GDM1 (cell line): ENCODE measurements at places on chromosomes 7 and 10.

DNA sequence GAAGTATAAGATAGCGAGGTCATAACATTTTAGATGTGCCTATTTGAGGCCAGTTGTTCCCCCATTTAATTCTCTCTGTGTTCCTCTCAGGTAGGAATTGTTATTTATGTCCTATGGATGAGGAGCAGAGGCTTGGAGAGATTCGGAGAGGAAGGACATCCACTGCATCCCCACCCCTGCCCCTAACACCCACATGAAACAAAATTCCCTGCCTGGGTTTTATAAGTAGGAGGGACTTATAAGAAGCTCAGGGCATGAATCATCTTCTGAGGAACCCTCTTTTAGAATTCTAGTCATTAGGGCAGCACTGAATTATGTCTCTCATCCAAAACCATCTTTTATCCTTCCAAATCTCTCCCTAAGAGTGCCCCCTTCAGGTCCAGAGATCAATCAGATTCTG, 5.0 kb downstream of the CHAT start:
- no peak for DNase-seq

DNA sequence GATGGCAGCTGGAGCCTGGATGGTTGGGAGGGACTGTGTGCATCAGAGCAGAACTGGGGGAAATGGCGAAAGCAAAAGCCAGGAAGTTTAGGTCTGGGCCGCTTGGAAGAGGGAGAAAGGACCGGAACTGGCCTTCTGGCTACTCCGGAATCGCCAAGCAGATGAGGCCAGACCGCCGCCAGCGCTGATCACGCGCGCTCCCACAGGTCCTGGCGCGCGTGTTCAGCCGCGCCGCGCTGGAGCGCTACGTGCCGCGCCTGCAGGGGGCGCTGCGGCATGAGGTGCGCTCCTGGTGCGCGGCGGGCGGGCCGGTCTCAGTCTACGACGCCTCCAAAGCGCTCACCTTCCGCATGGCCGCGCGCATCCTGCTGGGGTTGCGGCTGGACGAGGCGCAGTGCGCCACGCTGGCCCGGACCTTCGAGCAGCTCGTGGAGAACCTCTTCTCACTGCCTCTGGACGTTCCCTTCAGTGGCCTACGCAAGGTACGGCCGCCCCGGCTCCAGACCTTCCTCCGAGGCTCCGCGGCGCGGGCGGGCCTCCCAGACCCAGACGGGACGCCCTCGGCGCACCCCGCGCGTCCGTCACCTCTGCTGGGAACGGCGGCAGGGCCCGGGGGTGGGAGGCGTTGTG, 2.0 kb downstream of the CYP26C1 start:
- DNase-seq = no peak

GRCh38 chr10:100621360-100622205, 85.8 kb downstream of the HIF1AN start:
- no peak for DNase-seq

DNA sequence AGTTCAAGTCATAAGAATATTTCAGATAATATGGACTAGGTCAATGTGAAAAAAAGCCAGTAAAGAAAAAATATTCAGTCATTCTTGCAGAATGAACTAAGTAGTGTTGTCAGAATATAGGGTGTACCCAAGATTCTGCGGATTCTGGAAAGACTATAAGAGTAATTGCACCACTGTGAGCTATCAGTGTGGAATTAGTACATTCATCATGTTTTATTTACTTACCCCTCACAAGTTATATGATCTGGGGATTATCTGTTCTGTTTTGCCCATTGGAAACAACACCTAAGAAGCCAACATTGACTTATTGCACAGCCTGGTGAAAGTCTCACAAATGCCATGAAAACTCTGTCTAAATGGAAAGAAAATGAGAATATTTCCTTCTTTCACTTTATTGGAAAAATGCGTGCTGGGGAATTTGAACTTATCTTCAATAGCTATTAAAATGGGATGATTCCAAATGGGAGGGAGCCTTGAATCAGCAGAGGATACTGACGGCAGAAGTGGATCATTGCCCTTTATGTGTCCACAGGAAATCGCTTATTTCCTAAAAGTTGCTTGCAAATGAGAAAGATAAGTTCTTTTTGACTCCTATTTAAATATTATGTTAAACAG, 563.3 kb upstream of the POM121L12 start:
- no peak for DNase-seq

DNA sequence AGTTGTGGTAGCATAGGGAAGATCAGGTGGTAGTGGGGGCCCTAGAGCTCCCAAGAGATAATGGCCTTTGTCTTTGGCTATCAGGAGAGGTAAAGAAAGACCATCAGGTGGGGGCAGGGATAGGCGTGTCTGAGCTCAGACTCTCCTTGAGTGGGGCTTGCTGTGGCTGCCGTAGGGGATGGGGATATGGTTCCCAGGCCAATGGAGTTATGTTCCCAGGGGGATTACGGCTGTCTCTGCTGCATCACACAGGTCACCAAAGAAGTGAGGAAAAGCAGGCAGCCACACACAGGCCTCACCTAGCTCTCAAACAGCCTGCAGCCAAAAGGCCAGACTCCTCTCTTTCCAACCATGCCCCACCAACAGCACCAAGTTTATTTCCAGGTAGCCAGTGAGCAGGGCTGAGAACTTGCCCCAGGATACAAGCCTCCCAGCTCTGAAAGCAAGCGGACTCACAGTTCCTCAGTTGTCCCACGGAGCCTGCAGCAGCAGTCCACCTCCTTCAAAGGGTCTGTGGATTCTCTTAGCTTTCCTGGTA, 37.6 kb upstream of the C1QL3 start:
- DNase-seq = no peak
